GM10248 (cell line): ENCODE measurements at places on chromosomes 11 and 22.

- no peak for DNase-seq
Observed at GRCh38 chr11:116990811-116991210, 107.4 kb downstream of the SIK3 start.

DNA sequence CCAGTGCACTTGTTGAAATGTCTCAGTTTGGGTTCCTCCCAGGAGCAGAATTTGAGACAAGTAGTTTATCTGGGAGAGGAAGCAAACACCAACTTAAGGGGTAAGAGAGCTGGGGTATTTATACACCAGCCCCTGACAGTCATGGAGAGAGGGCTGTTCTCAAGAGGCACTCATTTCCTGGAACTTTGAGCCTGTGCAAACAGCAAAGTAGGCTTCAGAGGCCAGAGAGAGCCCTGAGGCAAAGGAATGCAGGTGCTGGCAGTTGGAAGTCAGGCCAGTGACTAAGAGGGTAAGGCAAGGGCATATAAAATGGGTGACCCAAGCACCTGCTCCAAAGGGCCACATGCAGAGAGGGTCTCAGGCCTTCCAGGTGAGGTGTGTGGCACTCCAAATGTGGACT is 16.1 kb downstream of the MS4A18 start:
- DNase-seq: no peak

DNA sequence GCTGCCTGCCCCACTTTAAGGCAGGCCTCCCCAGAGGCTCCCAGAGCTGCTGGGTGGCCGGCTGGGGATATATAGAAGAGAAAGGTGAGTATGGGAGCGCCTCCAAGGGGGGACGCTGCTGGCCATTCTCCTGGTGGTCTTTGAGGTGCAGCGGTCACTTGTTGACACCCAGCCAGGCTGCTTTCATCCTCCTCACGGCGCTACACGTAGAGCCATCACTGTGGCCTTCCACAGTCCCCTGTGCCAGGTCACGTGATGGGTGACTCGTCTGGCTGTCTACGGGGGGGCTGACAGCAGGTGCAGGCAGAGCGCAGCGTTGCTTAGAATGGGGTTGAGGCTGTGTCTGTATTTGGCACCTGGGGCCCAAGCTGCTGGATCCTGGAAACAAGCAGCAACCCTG is 1.9 kb downstream of the ACR start:
- no peak for DNase-seq

DNA sequence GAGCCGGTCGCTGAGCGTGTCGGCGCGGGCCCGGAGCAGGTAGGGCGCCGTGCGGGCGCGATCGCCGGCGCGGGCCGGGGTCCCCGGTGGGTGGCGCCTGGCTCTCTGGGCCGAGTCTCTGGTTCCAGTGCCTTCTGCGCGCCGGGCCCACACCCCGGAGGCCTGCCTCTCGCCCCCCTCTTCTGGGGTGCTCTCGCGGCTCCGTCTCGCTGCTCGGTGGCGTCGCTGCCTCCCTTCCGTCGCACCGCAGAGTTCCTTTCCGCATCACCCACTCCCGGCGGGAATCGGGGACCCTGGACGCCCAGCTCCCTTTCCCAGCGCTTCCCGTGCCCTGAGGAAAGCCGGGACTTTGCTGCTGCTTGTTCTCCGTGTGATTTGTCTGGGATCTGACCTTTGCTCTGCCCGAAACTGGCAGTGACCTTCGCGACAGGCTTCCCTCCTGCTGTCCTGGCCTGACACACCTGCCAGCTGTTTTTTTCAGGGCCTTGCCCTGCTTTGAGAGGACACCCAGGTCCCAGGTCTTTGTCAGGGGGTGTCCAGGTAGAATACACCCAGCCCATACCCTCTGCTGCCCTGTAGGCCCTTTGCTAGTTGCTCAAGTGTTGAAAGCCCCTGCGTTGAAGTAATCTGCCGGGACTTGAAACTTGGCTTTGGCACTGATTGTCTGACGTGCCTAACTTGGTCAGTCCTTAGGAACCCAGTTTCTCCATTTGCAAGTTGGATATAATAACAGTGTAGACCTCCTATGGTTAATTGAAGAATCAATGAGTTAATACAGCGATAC is 711 bp downstream of the FDX1 start:
- DNase-seq: peak; percentile 35

DNA sequence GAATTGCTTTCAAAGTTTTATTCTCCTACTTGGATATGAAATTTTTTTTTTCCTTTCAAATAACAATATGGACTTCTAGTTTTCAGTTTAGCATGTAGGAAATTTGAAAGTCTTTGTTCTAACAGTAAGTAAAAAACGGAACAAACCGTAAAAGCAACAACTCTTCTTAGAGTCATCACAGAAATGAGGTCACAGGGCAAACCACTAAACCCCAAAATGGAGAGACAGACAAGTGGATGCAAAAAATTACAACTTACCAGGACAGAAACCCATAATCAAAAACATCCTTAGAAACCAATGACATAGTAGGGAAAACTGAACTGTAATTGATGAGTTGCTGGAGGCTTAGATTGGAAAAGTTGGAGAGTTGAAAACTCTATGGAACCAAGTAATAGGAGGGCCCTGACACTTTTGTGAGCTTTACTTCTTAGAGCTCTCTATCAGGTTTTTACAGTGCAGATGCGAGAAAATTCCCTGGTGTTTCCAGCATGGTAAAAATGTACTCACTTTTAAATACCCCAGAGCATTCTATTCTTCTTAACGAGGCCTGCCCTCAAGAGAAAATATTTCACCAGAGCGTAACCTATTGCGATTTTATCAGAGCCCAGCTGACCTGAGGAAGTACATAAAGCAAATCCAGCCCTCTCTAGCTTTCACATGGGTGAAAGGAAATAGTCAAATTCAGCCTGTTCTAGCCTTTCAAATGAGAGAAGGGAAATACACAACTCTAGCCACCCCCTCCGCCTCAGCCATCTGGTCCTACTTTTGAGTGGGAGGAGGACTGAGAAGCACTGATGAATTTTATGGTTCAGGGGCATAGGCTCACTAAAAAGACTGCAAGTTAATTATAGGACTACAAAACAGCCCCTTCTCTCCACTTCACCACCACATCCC is 39.1 kb downstream of the CASP12 start:
- peak; percentile 17 for DNase-seq

DNA sequence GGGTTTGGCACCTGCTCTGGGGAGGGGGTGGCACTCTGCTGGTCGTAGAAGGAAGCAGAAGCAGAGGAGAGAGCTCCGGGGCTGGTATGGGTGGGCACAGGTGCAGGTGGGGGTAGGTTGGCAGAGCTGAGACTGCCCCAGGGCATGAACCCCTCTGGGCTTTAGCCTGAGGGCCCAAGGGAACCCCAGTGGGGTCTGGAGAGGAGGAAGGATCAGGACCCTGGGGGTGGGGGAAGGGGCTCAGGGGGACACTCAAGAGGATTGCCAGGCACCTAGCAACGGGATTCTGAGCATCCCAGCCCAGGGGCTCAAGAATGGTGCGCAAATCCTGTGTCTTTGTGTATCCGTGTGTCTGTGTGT is 6.3 kb downstream of the ALDH3B2 start:
- DNase-seq: no peak

DNA sequence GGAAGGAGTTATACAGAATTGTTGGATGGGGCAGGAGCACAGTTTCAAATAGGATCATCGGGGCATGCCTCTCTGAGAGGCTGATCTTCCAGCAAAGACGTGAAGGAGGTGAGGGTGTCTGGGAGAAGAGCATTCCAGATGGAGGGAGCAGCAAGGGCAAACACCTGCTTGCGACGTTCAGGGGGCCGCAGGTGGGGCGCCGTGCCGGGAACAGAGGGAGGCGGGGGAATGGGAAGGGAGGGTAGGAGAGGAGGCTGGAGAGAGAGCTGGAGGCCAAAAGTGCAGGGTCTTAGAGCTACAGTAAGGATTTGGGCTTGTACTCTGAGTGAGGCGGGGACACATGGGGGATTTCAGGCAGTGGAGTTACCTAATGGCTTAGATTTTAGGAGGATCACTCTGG is 13.6 kb downstream of the APOL5 start:
- DNase-seq: no peak

- DNase-seq: no peak
Observed at GRCh38 chr11:69634590-69634989, 6.4 kb upstream of the CCND1 start.
